T-helper 9 cell (primary cell): ENCODE measurements at places on chromosomes 12 and 14.

DNA sequence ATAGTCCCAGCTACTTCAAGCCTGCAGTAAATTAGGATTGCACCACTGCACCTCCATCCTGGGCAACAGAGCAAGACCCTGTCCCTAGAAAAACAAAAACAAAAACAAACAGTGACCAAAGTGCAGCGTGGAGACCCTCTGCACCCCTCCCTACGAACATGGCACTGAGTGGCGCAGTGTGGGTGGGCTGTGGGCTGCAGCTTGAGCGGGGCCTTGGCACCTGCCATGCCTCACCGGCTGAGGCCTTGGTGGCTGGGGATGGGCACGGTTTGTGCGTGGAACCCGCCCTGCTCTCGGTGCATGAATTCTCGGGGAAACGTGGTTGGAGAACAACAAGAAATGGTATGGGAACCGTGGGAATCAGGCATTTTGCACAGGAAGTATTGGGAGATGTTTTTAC is 60.8 kb downstream of the TNFAIP2 start:
- DNase-seq = no peak

- no peak for DNase-seq
Observed at GRCh38 chr12:109625749-109626377, 52.3 kb downstream of the MVK start.

GRCh38 chr14:73755434-73756014 is 41.3 kb upstream of the PNMA1 start:
- no peak for DNase-seq

GRCh38 chr14:79137045-79137430 is 966.9 kb downstream of the NRXN3 start:
- DNase-seq = no peak

GRCh38 chr14:48373981-48374380 is 698.6 kb upstream of the MDGA2 start:
- no peak for DNase-seq

DNA sequence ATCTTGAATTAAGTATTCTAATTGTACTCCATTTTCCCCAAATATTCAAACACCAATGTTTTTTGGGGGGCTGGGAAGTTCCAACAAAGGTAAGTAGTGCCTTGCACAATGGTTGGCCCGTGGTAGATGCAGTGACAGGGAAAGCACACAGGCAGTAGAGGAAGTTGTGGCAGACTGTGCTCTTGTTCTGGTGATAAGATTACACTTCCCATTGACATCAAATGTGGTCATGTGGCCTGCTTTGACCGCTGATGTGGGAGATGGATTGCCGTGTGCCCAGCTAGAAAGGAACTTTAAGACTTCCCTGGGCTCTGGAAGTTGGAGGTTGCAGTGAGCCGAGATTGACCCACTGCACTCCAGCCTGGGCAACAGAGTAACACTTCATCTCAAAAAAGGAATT is 223.8 kb downstream of the VRK1 start:
- DNase-seq = no peak

- no peak for DNase-seq
Observed at GRCh38 chr14:52272375-52272774, 4.9 kb downstream of the PTGDR start.

GRCh38 chr14:90154110-90154509 is 92.3 kb downstream of the KCNK13 start:
- DNase-seq = no peak

GRCh38 chr12:67107751-67108269 is 161.3 kb upstream of the CAND1 start:
- no peak for DNase-seq

DNA sequence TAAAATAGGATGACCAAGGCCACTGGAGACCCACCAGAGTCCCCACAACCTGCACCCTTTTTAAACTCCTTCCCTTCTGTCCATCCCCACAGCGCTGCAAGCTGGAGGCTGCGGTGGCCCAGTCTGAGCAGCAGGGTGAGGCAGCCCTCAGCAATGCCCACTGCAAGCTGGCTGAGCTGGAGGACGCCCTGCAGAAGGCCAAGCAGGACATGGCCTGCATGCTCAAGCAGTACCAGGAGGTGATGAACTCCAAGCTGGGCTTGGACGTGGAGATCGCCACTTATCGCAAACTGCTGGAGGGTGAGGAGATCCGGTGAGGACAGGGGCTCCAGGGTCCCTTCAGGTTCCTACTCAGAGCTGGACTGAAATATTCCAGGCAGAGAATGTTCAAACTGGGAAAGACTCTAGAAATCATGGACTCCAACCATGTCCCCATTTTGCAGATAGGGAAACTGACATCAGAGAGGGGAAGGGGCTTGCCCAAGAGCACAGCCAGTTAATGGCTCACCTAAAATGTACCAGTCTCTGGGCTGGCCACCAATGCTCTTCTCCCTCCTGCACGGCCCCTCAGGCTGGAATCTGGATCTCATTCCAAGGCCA is 17.2 kb downstream of the KRT85 start:
- DNase-seq = no peak

- DNase-seq = no peak
Observed at GRCh38 chr14:100539766-100540140, 47.5 kb downstream of the BEGAIN start.

DNA sequence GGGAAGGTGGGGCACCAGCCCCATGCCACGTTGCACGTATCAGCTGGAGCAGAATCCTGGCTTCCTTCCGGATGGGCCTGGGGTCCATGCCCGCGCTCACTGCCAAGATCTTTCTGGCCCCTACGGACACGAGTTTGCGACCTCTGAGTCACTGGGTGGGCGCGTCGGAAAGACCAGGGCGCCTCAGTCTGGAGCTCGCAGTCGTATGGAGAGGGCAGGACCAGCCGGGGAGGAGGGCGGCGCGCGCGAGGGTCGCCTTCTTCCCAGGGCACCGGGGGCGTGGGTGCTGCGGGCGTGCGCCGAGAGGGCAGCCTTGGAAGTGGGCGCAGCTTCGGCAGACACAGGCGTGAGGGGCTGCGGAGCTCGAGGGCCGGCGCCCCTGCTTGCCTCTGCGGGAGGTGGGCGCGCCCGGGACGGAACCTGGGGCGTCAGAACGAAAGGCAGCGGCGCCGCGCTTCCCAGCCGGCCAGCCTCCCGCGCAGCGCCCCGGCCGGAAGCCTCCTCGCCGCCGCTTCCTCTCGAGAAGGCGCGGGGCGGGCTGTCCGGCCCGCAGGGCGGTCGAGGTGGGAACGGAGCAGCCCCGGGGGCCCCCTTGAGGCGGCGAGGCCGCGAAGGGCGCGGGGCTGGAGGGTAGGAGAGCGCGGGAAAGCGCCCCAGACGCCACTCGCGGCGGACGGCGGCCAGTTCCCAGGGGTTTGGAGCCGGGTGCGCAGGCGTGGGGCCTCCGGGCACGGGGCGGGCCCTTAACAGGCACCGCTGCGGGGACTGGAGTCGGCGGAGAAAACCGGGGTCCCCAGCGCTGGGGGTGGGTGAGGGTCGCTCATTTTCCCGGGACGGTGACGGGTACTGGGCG is at the start of gene ARL6IP4:
Gene ARL6IP4 (plus strand): TSS at position 499 of the 853 bp plus-strand sequence. CDS start 459 bp downstream, outside the sequence.
- DNase-seq = peak; percentile 47

- no peak for DNase-seq
Observed at GRCh38 chr12:29617407-29617803, 119.9 kb upstream of the OVCH1 start.

DNA sequence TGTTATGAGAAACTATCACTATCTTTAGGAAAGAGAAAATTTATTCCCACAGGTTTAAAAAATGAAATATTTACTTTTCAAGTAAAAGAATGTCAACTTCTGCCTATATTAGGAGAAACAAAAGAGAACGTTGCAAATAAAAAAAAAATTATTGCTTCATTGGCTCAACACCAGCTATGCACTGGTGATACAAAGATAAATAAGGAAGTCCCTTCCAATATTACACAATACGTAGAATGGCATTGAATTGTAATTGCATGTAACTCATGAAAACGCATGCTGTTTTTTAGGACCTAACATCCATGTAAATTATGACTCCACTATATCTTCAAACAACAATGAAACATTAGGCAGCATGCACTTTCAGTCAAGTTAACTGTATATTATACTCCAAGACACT is 56.4 kb upstream of the RERGL start:
- no peak for DNase-seq

GRCh38 chr14:25431211-25432076 is 381.5 kb upstream of the STXBP6 start:
- no peak for DNase-seq

DNA sequence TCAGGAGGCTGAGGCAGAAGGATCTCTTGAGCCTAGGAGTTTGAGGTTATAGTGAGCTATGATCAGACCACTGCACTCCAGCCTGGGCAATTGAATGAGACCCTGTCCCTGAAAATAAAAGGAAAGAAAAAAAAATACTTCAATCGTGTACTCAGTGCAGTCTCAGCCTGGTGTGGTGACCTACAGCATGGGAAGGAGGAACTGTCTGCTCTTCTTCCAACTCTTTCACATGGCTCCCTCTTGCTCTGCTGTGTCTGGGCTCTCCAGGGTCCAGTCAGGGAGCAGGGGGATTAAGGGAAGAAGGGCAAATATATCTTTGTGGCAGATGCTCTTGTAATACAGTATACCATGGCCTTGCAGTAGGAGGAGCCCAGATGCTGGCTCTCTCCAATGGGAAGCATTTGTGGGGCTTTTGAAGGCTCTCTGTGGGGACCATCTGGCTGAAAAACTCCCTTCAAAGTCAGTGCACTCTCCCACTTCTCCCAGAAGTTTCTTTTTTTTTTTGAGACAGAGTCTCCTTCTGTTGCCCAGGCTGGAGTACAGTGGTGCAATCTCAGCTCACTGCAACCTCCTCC is 76.6 kb upstream of the TMPO start:
- DNase-seq = no peak

DNA sequence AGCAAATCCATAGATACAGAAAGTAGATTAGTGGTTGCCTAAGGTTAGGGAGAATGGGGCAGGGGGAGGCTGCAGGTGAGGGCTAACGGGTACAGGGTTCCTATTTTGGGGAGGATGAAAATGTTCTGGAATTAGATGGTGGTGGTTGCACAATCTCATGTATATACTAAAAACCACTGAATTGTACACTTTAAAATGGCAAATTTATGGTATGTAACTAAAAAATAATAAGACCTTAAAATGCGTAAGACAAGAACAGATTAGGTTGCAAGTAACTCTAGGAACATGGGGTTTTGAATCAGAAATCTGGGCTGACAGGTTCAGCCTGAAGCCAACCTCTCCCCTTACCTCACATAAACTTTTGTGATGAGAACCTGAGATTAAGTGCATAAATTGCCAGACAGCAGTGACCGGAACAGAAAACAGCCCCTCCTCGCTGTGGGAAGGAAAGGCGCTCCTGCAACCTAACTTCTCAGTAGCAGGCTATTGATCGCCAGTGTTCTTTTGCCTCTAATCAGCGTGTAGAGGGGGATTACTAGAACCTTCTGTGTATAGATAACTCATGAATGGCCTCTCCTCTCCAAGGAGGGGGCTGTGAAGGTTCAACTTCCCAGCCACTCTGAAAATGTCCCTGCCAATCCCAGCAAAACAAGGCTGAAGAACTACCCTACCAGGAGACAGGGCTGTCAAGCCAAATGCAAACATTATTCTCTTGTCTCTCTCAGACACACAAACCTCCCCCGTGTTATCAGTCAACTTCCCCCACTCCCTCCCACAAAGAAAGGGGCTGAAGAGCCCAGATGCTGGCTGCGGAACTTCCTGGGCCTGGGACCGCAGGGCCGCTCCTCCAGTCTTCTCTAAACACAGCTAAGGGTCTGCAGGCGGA is 1.9 kb downstream of the SSH1 start:
- DNase-seq = no peak

- DNase-seq = no peak
Observed at GRCh38 chr14:71583194-71583593, 349.0 kb upstream of the RGS6 start.

GRCh38 chr12:15520083-15520482 is 197.8 kb downstream of the PTPRO start:
- no peak for DNase-seq

- no peak for DNase-seq
Observed at GRCh38 chr14:94685166-94685581, 73.0 kb downstream of the SERPINA3 start.

DNA sequence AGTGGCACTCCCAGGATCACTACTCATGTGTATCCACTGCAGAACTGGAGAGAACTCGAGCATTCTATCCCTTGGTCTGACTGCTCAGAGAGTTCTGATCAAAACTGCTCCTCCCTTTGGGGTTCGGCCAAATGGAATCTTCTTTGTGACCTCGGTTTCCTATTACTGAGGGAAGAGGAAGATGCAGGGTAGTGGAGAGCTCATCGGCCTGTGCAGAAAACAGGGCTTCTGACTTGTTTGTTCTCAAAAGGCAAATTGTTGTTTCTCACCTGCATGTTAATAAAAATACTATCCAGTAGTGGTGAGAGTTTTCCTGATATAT is 17.1 kb upstream of the AKAP6 start:
- DNase-seq = no peak

GRCh38 chr12:116125956-116126566 is 151.4 kb downstream of the MED13L start:
- no peak for DNase-seq

DNA sequence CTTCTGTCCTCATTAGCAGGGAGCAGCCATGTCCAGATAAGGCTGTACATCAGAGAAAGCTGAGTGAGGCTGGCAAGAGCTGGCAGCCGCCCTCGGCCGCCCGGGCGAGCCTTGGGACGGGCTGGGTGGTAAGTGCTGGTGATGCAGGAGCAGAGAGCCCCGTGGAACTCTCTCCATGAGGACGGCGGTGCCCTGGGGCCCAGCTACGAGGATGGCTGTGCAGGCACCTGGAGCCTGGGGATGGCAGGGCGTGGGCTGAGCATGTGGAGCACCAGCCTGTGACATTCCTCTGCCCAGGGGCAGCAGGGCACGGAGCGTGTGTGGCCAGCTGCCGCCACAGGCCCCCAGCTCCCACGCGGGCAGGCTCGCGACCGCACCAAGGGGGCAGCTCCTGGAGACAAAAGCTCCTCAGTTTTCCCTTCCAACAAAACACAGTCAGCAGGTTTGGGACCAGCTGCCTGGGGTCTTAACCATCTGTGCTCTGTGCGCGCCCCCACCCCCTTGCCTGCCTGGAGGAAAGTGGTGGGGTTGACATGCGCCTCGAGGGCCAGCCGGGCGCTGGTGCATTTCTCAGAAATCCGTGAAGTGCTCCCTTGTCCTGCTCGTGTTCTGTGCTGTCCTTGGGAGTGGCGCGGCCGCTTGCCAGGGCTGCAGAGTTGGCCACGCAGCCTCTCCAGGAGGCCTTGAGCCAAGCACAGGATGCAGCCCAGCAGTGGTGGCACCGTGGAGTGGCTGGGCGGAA is 21.4 kb downstream of the PACS2 start:
- no peak for DNase-seq
